CD4-positive, alpha-beta T cell treated with Interleukin-15 for 4 hours (primary cell): ENCODE measurements at places on chromosomes 16 and 17.

DNA sequence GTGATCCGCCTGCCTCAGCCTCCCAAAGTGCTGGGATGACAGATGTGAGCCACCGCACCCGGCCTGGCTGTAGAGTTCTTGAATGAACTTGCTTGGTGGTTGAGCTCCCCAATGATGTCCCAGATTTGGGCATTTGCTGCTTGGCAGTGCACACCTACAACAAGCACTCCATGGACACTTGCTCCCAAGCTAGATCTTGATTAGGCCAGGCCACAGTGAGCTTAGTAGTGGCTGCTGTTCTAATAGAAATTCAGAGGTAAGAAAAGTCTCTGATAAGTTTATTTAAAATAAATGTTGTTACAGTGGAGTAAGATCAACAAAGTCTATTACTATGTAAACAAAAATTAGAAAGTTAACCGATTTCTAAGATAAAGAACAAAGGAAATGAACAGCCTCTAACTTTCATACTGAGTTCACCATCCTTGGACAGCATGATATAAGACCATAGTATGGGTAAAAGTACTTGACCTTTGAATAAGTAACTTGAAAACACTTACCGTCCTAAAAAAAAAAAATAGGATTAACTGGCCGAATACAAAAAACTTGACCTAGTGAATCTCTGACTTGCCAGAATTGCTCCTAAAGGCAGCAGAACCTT is 951 bp downstream of the TMED6 start:
- DNase-seq = no peak

- DNase-seq = no peak
Observed at GRCh38 chr16:59324462-59324861, 590.3 kb upstream of the GOT2 start.

- DNase-seq = no peak
Observed at GRCh38 chr17:304461-304860, 48.1 kb downstream of the RPH3AL start.

GRCh38 chr16:57373117-57373947 is 1.0 kb downstream of the CX3CL1 start:
- no peak for DNase-seq

- DNase-seq = no peak
Observed at GRCh38 chr17:68301438-68301959, 10.2 kb downstream of the ARSG start.

- DNase-seq = no peak
Observed at GRCh38 chr16:11164482-11165270, 91.3 kb downstream of the SOCS1 start.

GRCh38 chr17:78397681-78398101 is 19.2 kb downstream of the PGS1 start:
- DNase-seq = no peak

DNA sequence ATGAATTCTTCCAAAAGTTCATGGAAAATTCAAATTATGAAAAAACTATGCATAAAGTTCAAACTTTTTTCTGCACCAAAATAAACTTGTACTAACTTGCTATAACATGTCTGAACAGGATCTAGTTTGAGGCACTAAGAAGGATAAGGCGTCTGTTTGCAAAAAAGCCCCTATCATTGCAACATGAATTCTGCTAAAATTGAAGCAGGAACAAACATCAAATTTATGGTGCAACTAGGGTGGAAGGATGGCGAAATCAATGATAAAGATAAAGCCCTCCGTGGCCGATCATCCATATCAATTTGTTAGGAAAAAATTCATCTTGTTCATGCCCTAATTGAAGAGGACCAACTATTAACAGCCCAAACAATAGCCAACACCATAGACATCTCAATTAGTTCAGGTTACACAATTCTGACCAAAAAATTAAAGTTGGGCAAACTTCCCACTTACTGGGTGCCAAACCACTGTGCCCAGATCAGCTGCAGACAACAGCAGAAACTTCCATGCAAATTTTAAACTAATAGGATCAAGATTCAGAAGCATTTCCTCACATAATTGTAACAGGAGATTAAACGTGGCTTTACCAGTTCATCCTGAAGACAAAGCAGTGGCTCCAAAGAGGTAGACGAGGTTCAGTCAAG is 12.9 kb downstream of the IL21R start:
- DNase-seq = no peak
